Nephron progenitor cell (in vitro differentiated cells): ENCODE measurements at places on chromosomes 2 and 18.
A peak's percentile ranks its signal among the peaks of the same experiment; 100 is the strongest.

- peaks cover 31% of the 10 kb centered on the region for H3K4me1 ChIP-seq
- no peaks in the 10 kb centered on the region for H3K27me3 ChIP-seq
- H3K27ac ChIP-seq: no peak overlapping the region
- H3K36me3 ChIP-seq: no peaks in the 10 kb centered on the region
- no peak overlapping the region for H3K4me3 ChIP-seq
Observed at GRCh38 chr2:43009448-43009847, 217.0 kb downstream of the ZFP36L2 start.

- H3K27me3 ChIP-seq: no peaks in the 10 kb centered on the region
- no peaks in the 10 kb centered on the region for H3K4me1 ChIP-seq
- no peak overlapping the region for H3K4me3 ChIP-seq
- no peaks in the 10 kb centered on the region for H3K36me3 ChIP-seq
- no peak overlapping the region for H3K27ac ChIP-seq
Observed at GRCh38 chr18:69246027-69246426, 154.7 kb upstream of the DOK6 start.

- peaks cover 45% of the 10 kb centered on the region for H3K27me3 ChIP-seq
- peak overlapping the region; percentile 66 for H3K4me3 ChIP-seq
- no peak overlapping the region for H3K27ac ChIP-seq
- peak; percentile 85 for DNase-seq
- peaks cover 47% of the 10 kb centered on the region for H3K4me1 ChIP-seq
- no peaks in the 10 kb centered on the region for H3K36me3 ChIP-seq
Observed at GRCh38 chr18:11654736-11655605, 34.1 kb upstream of the GNAL start.

DNA sequence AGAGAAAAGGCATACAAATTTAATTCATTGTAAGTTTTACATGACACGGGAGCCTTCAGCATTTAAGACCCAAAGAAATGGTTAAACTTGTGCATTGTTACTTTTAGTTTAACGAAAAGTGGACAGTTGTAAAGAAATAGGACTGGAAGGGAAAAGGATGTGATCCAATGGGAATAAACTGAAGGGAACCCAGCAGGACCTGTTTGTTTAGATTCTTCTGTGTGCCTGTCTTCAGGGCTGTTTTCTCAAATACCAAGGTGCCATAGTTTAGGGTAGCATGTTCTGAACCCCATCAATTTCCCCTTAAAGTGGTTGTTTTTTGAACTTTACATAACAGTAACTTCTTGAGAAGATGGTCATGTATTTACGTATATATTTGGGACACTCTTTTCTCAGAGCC, 30.3 kb upstream of the CABLES1 start:
- H3K27me3 ChIP-seq: peaks cover 5% of the 10 kb centered on the region
- H3K27ac ChIP-seq: no peak overlapping the region
- peaks cover 36% of the 10 kb centered on the region for H3K4me1 ChIP-seq

DNA sequence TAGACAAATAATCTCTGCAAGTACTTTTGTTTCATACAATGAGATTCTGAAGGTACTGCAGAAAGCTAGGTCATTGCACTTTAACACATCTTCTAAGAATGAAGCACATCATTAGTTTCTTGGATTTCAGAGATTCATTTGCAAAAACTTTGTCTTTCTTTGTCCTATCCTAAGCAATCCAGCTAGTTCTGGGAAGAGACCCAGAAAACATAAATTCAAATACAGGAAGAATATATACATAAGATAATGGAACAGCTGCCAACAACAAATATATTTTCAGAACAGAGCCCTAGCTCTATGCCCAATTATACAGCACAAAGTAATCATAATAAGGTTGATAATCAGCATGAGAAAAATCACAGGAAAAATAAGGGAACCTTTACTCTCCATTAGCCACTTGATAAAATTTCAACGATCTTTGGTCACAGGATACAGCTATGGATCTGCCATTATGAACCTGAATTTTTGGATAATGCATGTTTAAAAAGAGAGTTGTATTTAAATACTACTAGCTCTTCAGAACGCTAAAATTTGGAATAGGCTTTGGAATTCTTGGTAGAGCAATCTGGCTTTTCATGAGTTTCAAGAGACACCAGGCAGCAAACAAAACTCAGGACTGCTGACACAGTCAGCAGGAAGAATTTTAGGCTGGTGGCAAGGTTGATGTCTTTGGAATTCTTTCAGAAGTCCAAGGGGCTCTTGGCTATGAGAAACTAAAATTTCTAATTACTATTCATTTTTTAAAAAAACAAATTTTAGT, 250.4 kb upstream of the SMIM21 start:
- no peak overlapping the region for H3K4me3 ChIP-seq
- DNase-seq: no peak
- peaks cover 3% of the 10 kb centered on the region for H3K27me3 ChIP-seq
- H3K4me1 ChIP-seq: no peaks in the 10 kb centered on the region
- no peaks in the 10 kb centered on the region for H3K36me3 ChIP-seq

GRCh38 chr2:218856167-218856895, 3.3 kb upstream of the WNT6 start:
- H3K4me3 ChIP-seq: no peak overlapping the region
- DNase-seq: no peak

DNA sequence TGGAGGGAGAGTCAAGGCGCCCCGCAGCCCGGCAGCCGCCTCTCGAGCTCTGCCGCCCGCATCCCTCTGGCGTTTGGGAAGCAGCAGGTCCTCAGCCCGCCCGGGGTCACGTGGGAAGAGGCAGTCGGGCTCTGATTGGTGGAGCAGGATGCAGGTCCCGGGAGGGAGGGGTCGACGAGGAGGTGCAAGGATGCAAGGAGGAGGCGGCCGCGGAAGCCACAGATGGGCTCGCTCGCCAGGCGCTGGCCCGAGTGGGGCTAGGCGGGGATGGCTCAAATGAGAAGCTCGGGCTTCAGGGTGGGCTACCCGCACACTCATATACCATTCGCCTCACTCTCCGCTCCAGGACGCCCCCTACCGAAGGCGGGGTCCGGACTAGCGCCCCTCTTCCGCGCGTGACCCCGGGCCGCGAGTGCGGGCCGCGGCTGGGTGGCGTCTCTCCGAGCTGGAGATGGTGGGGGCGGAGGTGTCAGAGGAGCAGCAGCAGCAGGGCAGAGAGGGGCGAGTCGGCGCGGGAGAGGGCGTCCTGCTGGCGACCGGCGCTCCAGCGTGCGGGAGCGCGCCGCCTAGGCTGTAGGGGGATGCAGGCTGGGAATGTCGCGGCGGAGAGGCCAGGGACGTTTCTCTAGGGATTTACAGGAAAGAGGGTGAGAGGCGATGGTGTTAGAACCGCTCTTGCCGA, at the start of gene TMEFF2:
Gene TMEFF2, minus strand, starts transcription at position 68 of the 682 bp plus-strand sequence. CDS start 409 bp downstream, outside the sequence.
- H3K4me3 ChIP-seq: peak within 1 kb of the TSS; percentile 71
- DNase-seq: peak; percentile 88
- peaks cover 90% of the 10 kb centered on the region for H3K27me3 ChIP-seq
- H3K27ac ChIP-seq: no peak within 1 kb of the TSS
- H3K36me3 ChIP-seq: no peaks in the 10 kb centered on the region

DNA sequence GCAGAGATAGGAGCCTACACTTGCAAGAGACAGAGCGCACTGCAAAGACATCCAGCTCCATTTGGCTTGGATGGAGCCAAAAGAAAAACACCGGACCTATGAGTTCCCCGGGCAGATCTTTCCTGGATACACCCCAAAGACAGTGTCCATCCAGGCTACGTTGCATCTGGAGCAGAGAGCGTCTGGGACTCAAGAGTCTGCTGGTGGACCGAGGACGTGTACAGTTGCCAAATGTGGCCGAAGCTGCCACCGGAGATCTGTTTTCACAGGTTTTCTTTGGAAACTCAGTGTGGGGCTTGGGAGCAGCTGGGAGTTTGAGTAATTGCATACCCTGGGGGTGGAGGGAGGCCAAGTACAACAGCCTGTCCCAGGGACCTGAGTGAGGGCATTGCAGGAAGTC, 192.3 kb upstream of the OSR1 start:
- H3K27ac ChIP-seq: peak overlapping the region; percentile 46
- DNase-seq: no peak
- H3K4me3 ChIP-seq: no peak overlapping the region
- no peaks in the 10 kb centered on the region for H3K36me3 ChIP-seq

DNA sequence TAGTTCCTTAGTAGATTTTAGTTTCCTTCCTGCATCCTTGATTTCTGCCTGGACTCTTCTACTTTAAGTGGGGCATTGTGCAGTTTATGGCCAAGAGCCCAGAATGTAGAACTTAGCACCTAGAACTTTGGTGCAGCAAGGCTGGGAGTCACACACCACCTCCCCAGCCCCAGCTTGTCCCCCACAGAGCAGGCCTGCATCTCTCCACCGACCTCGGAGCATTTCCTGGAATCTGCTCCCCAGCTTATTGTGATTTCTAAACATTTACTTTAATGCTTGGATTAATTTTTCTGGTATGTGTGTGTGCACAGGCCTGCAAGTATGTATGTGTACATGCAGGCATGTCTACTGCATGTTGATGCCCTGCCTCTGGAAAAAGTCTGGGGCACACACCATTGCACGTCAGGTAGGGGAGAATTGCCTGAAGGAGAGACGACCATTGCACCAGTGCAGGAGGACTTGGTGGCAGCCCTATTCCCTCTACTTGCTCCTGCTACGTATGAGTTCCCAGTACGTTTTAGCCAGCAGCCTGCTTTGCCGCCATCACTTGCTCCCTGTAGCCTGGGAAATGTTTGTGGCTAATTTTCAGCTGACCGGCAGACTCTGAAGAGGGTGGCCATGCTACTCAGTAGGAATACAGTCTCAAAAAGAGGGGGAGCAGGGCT, 419.9 kb upstream of the HS6ST1 start:
- no peak overlapping the region for H3K4me3 ChIP-seq
- H3K36me3 ChIP-seq: no peaks in the 10 kb centered on the region
- no peak for DNase-seq
- H3K27ac ChIP-seq: no peak overlapping the region
- H3K27me3 ChIP-seq: peaks cover 20% of the 10 kb centered on the region
- H3K4me1 ChIP-seq: peaks cover 7% of the 10 kb centered on the region

DNA sequence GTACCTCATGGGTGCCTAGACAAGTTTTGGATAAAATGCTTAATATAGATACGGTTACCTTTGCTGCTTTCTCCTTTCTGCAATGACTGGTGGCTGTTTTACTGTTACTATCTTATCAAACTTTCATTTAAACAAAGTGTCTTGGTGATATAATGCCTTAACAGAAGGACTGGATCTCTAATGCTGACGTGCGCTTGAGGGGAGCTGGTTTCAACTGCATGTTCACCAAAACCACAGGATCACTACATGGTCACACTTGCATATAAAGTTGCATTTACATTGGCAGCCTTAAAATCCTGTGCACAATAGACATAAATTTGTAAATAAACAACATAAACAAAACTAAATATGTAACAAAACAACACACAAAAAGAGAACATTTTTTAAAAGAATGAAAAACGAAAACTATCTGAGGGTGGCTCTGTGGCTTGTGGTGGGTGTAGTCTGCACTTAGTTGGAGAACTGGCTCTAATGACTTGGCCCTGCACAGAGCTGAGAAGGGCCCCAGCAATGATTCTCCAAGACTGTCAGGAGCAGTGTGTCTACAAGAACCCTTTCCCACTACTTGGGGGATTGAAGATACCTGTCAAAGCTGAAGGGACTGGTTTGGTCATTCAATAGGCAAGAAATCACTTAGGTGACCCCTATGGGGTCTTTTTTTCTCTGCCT, 135.5 kb downstream of the UXS1 start:
- H3K27ac ChIP-seq: no peak overlapping the region
- no peak overlapping the region for H3K4me3 ChIP-seq
- no peak for DNase-seq
- H3K4me1 ChIP-seq: peaks cover 5% of the 10 kb centered on the region
- H3K36me3 ChIP-seq: no peaks in the 10 kb centered on the region
- no peaks in the 10 kb centered on the region for H3K27me3 ChIP-seq

- H3K4me3 ChIP-seq: no peak overlapping the region
- DNase-seq: no peak
- peaks cover 28% of the 10 kb centered on the region for H3K36me3 ChIP-seq
- H3K27me3 ChIP-seq: peaks cover 5% of the 10 kb centered on the region
- no peak overlapping the region for H3K27ac ChIP-seq
- no peaks in the 10 kb centered on the region for H3K4me1 ChIP-seq
Observed at GRCh38 chr2:97781981-97782380, 68.6 kb downstream of the ZAP70 start.

GRCh38 chr2:207930747-207931146, 94.6 kb downstream of the PLEKHM3 start:
- peak overlapping the region; percentile 18 for H3K4me3 ChIP-seq
- peak; percentile 50 for DNase-seq
- H3K27me3 ChIP-seq: peaks cover 14% of the 10 kb centered on the region
- H3K4me1 ChIP-seq: peaks cover 31% of the 10 kb centered on the region
- H3K27ac ChIP-seq: no peak overlapping the region

DNA sequence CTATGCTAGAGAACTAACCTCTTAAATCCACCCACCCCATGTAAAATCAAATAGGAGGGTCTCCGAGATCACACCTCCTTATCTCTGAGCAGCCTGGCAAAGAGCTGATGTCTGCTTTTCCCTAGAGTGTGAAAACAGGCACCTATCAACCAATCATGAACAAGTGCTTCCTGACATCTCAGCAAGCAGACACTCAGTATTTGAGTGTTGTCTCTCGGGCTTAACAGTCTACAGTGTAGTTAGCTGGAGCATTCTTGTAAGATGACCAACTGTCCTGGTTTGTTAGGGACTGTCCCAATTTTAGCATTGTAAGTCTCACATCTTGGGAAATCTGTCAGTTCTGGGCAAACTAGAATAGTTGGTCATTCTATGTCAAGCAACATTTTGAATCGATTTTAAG, 26.4 kb downstream of the MARCHF4 start:
- peaks cover 12% of the 10 kb centered on the region for H3K27me3 ChIP-seq
- H3K27ac ChIP-seq: no peak overlapping the region
- no peak for DNase-seq
- H3K4me1 ChIP-seq: peaks cover 47% of the 10 kb centered on the region

DNA sequence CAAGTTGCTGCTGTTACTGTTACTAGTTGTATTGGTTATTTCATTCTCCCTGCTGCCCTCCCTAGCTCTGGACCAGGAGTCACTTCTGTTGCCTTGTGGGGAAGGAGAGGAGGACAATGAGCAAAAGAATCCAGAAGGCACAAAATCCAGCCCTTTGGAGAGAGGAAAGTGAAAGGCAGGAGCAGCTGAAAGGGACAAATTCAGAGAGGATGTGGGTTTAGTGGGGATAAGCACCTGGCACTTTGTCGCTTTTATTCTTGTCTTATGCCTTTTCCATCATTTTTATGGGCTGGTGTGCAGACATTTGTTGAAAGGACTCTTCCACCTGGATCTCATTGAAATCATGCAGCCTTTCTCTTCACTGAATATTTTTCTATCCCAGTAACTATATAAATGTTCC, 24.3 kb upstream of the LTBP1 start:
- no peak overlapping the region for H3K4me3 ChIP-seq
- DNase-seq: no peak
- no peak overlapping the region for H3K27ac ChIP-seq
- H3K27me3 ChIP-seq: peaks cover 14% of the 10 kb centered on the region
- peaks cover 35% of the 10 kb centered on the region for H3K4me1 ChIP-seq

GRCh38 chr2:169012812-169013627, 18.1 kb downstream of the ABCB11 start:
- H3K4me3 ChIP-seq: no peak overlapping the region
- DNase-seq: no peak
- no peaks in the 10 kb centered on the region for H3K4me1 ChIP-seq
- H3K27me3 ChIP-seq: peaks cover 4% of the 10 kb centered on the region
- no peaks in the 10 kb centered on the region for H3K36me3 ChIP-seq
